Stimulated activated CD8-positive, alpha-beta memory T cell treated with anti-CD3 and anti-CD28 coated beads, Interleukin-4, amount 100 ng/mL, for 4 hours (primary cell): ENCODE measurements at places on chromosomes 11 and 22.

GRCh38 chr22:25488244-25489020 is 76.0 kb upstream of the GRK3 start:
- DNase-seq = peak; percentile 24

GRCh38 chr11:21774212-21774611 is 418.7 kb upstream of the ANO5 start:
- no peak for DNase-seq

GRCh38 chr11:18791969-18792628 is 501 bp upstream of the PTPN5 start:
- no peak for DNase-seq

DNA sequence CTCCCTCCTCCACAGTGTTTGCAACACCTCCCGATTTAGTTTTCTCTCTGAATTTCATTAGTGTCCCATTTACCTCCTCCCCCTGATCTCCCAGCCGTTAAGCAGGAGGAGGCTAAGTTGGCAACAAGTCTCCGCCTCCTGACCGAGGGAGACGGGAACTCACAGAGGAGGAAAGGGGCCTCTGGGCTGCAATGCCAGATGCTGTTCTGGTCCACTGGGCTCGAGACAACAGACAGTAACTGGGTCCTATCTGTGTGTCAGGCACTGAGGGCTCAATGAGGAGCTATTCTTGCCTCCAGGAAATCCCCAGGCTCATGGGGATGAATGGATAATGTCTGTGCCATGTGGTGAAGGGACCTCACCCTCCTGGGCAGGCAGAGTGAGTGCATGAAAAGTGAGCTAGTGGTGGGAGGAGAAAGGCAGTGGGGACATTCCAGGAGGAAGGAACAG is 228.1 kb downstream of the TENM4 start:
- DNase-seq = no peak

DNA sequence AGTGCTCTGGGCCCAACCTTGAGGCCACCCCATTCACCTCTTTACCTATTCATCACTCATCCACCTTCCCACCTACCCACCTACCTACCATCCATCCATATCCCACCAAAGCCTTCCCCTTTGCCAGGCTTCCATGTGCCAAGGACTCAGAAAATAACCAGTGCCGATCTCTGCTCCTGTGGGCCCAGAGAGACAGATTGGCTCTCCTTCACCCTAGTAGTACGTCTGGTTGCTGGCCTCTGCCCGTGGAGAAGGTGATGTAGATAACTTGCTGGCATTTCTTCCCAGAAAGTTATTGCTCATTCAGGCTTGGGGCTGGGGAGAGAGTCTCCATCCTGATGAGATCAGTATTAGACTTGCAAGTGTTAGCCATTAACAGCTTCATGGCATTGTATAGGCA is 45.2 kb downstream of the NEU3 start:
- no peak for DNase-seq

DNA sequence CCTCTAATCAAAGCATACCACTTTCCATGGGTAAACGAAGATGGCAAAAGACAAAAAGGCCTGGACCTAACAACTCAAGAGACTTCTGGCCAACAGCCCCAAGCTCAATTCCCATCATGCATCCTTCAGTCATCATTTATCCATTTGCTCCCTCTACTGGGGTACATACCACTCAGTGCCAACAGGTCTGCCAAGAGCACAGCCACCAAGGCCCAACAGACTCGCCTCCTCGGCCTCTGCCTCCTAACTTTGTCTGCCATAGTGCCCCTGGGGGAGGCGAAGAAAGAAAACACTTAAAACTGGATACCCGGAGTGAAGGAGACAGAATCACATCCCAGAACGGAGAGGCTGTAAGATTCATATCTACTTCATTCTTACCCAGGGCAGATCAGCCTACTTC is 1.1 kb downstream of the HYOU1 start:
- DNase-seq = no peak

DNA sequence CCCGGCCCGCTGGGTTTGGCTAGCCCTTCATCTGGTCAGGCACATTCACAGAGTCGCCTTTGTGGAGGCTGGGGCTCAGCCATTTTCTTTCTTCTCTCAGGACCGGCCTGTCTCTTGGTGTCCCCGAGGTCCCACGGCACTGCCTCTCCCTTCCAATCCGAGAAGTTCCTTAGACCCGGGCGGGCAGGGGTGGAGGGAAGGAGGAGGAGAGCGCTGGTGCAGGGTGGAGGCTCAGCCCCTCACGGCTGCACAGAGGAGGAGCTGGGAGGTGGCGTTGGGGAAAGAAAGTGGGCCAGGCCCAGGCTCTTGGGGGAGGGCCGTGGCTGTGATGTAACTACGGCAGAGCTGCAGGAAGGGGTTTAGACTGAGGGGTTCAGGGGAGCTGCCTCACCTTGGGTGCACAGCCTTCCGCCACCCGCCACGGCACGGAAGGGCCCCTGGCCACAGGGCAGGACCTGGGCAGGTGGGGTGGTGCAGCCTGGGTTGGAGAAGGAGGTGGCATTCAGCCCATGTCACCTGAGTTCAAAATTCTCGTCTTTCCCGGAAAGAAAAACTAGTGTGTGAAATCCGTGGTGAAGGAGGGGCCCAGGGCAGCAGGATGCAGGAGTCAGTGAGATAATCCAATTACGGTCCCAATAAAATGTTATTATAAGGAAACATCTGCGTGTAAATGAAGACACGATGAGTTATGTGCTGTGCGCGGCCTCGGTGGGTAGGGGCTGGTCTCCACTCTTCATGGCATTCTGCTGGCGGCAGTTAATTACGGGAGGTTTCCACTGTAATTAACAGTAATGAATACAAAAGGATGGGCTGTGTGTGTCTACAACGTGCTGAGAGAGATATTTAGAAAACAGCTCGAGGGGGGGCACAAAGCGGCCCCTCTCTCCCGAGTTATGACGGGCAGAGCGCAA is 1.7 kb downstream of the BRSK2 start:
- no peak for DNase-seq

DNA sequence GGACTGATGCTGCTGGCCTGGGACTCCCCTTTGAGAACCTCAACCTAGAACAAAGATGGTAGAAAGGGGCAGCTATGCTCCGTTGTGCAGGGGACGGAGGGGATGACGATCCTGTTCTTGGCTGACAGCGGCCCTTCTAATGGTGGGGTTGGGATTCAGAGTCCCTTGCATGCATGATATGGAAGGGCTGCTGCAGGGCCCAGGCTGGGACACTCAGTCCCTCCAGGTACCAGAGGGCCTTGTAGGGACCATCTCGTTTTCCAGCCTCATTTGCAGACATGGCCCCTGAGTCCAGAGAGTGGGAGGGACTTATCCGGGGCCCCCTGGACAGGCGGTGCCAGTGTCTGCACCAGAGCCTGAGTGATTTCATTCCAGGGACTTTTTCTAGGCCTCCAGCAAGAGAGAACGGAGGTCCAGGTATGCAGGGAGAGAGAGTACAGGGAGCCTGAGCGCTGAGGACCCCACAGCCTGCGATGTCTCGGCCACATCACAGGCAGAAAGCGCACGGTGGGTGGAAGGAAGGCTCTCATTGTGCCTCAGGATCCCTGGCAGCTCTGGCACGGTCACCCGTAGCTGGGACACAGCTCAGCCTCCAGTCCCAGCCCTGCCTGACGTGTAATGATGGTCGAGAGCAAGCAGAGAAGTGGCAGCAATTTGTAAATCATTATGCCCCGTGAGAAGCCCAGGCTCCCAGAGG is 860.8 kb downstream of the TBC1D22A start:
- no peak for DNase-seq

- no peak for DNase-seq
Measured at GRCh38 chr11:121671283-121672168, 218.8 kb upstream of the SORL1-AS1 start.

DNA sequence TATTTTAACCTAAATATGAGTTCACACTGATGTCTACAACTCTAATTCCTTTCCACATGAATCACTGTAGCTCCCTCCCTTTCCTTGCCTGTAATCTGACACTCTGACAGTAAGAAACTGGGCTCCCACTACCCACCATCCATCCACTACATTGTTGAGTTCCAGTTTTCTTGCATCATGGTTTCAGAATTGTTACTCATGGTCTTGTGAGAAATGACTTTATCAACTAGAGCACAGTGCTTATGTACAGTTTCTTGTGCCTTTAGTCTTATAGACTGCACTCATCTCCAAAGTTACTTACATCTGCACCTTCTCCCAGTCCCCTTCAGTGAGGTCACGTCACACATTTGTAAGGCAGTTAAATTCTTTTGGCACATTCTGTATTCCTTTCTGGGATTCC is 78.6 kb downstream of the RTL6 start:
- DNase-seq = no peak

DNA sequence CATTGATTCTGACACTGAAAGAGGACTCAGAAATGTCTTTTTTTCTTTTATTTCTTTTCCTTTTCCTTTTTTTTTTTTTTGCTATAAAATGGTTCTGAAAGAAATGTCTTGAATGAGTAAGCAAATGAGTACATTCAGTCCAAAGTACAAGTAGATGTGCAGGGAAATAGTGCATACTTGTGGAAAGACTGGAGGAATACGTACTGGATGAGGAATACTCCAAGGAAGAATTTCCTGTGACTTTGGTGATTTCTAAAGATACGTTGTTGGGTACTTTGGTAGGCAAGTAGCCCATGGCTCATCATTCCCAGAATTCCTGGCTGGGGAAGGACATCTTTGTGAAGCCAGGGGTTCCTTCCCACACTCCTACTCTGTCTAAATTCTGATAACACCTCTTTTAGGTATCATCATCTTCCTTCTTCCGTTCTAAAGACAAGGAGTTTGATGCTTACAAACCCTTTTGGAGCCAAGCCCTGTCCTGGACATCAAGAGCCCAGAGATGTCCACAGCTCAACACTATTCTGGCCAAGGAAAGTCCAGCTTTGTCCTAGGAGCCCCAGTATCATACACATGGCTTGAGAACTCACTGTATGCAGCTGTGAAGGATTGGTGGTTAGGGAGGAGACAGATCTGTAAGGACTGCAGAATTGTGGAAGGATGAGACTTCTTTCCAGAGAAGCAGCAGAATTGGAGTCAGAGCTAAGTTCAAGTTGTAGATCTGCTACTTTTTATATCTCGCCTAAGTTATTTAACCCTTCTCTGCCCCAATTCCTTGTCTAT is 4.8 kb upstream of the NUP98 start:
- DNase-seq = no peak

- DNase-seq = no peak
Measured at GRCh38 chr11:122108192-122108799, 7.7 kb downstream of the BLID start.

- no peak for DNase-seq
Measured at GRCh38 chr22:47095395-47096122, 333.1 kb downstream of the TBC1D22A start.

GRCh38 chr11:112255067-112255720 is 5.5 kb downstream of the PLET1 start:
- no peak for DNase-seq

- DNase-seq = no peak
Measured at GRCh38 chr11:97610000-97610399, 1220.2 kb downstream of the JRKL start.

DNA sequence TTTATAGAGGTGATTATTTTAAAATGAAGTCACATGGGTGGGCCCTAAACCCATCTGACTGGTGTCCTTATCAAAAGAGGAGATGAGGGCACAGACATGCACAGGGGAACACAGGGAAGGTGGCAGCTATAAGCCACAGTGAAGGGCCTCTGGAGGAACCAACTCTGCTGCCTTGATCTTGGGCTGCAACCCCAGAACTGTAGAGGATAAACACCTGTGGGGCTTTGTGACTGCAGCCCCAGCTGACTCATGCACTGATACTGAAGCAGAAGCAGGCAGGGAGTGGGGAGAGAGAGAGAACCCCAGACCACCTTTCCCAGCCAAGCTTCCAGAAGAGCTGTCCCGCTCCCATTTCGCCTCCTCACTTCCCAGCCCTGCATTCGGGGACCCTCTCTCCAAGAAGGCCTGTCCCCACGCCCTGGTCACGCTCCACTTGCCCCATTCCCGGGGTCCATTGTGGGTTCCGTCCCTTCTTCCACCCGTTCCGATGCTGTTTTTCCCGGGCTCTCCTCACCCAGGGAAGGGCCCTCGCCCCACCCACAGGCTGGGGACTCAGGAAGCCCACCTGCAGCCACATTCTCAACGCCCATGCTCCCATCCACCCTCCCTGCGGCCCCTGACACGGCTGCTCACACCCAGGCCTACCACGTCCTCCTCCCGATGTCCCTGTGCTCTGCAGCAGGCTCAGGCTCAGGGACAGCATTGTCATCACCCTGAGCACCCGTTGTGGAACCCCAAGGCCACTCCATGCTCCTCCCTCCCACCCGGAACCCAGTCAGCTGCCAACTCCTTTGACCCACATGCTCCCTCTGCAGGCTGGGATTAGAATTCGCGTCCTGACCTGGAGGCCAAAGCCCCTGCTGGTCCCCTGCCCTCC is 90.8 kb upstream of the SHANK2 start:
- no peak for DNase-seq

DNA sequence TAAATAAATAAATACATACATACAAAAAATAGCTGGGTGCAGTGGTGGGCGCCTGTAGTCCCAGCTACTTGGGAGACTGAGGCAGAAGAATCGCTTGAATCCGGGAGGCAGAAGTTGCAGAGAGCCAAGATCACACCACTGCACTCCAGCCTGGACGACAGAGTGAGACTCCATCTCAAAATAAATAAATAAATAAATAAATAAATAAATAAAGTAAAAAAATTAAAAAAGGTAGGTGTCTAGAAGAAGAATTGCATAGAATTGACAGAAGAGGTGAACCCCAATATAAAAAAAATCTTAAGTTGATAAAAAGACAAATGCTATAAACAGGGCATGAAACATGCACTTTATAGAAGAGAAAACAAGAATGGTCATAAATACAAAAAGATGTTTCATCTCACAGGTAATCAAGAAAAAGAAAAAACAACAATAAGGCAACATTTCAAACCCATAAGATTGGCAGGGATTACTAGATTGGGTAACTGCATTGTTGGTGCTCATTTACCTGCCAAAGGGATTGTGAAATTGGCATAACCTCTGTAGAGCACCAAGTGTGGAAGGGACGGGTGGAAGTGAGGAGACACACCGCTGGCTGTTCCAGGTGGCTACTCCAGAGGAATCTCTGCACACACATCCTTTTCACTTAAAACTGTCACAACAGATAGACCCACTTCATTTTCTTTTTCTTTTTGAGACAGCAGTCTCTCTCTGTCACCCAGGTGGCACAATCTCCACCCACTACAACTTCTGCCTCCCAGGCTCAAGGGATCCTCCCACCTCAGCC is 44.7 kb downstream of the NF2 start:
- no peak for DNase-seq
